ENCODE measurements at places on chromosomes 16 and 17.

DNA sequence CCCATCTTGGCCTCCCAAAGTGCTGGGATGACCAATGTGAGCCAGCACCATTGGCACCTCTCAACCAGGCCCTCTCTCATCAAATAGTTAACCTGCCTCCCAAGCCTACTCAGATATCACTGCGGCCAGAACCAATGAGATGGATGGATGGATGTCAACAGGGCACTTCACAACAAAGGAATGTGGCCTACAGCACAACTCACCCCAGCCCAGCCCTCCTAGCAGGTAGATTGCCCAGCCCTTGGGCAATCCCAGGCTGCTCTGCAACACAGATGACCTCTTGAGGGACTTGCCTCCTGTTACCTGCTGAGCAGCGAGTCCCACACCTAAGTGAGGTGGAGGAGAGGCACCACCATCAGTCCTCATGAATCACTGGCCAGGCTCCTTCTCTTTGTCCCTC, 22.6 kb upstream of the KIFC3 start:
- DNase-seq, result no peak

DNA sequence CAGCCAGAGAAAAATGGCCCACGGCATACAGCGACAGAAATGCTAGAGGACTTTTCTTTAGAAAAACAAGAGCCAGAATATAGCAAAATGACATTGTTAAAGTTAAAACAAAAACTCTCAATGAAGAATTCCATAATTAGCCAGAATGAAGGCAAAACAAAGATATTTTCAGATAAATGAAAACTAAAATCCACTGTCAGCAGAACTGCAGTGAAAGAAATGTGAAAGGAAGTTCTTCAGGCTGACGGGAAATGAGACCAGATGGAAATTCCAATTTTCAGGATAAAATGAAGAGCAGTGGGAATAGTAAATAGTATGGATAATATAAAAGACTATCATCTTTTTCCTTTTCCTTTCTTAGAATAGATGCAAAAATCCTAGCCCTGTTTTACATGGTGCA, 38.4 kb downstream of the ZCCHC14 start:
- no peak for DNase-seq

DNA sequence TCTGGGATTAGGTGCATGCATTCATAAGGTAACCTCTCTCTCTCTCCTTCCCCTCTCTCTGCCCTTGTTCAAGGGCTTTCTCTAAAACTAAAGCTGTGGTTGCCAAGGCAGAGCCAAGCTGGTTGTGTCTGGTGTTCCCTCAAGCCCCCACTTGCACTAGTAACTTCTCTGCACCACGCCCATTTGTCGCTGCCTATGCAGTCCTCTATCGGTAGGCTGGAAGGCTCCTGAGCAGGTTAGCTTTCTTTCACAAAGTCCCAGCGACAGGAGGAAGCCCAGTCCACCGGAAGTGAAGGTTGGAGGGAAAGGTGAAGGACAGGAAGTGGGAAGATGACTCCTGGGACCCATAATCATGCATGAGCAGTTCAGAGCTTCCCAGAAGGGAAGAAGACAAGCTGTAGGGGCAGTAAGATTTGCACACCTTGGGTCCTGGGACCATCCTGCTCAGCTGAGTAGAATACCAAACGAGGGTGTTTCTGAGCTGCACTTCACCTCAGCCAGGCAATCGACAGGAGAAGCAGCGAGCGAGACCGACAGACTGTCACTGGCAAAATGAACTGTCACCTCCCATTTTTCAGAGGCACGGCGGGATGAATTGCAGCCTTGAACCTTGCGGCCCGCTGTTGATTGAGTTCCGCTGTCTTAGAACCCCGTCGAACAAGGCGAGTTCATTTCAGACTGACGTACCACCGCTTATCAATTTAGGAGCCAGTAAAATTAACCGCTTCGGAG, 14.7 kb upstream of the SKAP1 start:
- no peak for DNase-seq

GRCh38 chr16:46996391-46996790, 22.9 kb upstream of the DNAJA2 start:
- DNase-seq, result no peak

DNA sequence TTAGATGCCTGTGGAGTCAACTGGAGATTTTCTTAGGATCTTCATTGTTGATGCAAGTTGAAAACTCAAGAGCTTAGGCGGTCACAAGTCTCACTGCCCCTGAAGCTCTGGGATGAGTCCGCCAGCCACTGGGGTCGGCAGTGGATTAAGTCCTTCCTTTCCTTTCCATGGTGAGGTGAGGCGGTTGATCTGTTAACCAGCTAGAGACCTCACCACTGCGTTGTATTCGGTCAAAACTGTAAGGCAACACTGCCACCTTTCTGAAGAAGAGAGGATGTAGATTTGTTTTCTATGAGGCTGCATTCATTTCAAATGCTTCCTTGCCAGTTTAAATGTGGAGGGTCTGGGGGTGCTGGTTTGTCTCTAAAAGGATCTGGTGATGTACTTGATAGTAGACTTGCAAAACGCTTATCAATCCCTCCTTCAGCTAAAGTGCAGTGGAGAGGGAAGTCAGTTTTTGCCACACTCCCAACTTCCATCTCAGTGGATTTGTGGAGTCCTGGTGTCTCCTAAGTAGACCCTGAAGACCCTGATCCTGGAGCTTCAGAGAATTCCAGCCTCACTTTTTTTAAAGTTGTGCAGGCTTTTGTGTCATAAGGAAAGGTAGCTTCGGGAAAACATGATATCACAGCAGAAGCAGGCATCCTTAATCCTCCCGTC, 1.7 kb downstream of the MYOCD start:
- no peak for DNase-seq

- no peak for DNase-seq
Measured at GRCh38 chr16:30482366-30482765, 9.8 kb downstream of the ITGAL start.

DNA sequence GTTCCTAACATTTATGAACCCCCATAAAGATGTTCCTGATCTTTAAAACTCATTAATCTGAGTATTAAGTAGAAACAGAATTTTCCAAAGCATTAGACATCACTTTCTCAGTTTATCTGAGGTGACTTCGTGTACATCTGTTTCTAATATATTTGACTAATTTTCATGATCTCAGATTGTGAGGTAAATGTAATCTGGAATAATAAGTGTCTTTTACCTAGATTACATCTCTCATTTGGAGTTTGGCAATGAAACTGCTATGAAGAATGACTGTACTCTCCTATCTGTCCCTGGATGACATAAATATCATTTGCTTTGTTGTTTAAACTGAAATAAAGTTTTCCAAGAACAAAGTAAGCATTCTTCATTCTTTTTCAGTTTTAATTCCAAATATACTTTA, 55.3 kb downstream of the GDPD1 start:
- DNase-seq, result no peak

DNA sequence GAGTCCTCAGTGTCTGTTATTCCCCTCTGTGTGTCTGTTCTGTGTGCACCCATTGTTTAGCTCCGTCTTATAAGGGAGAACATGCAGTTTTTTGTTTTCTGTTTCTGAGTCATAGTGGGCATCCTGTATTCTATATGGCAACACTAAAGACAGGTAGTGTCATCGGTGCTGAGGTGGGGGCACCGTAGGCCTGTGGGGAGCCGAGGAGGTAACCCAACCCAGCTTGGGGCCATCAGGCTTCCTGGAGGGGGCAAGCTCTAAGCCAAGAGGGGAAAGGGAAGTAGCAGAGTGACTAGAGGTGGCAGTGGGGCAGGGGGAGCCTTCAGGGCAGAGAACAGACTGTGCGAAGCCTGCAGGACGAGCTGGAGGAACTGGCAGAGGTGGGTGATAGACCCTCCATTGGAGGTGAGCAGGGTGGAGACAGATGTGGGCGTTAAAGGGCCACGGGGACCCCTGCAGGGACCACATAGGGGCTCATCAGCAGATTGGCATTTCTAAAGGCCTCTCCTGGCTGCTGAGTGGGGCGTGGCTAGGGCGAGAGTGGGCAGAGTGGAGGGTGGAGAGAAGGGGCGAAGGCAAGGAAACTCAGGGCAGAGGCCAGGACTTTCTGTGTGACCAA, 36.5 kb downstream of the CPNE2 start:
- no peak for DNase-seq

DNA sequence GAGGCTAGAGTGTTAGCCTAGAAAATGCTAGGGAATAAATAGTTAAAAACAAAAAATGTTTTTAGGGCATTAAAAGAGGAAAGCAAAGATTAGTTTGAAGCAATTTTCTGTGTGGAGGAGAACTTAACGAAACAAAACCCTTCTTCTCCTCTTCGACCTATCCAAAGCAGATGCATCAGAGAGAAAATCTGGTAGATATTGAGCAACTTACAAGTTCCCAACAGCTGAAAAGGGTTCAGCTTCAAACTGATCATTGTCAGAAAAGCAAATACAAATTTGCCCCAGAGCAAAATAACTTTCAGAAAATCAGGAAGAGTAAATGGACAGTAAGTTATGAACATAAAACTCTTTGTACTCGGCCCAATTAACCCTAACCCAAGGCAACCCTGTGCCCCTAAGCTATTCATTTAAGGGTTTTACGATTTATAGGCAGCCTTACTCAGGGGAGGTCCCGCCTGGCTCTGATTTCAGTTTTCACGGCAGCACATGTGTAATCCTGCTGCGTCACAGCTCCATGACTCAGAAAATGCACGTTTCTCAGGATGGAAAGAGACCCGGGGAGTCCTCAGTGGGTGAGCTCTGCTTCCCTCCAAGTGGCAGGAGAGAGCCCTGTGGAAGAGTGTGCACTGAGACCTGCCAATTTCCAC, 405.7 kb upstream of the SALL1 start:
- DNase-seq, result no peak

DNA sequence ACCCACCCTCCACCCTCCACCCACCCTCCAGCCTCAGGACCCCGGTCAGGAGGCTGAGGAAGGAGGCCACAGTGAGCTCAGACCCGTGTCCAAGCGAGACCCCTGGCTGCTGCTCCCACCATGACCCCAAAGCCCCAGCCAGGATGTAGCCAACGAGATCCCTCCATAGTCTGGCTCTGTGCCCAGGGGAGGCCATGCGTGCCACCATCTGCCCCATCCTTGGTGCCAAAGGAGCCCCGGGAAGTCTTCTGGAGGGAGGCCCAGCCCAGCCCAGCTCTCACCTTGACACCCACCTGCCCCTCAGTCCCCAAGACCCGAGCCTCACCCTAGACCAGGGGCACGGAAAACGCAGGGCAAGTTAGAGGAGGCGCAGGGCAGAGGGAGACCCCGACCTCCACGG, 34.2 kb downstream of the PIEZO1 start:
- no peak for DNase-seq

GRCh38 chr17:72514891-72515290, 394.1 kb downstream of the SOX9 start:
- no peak for DNase-seq

GRCh38 chr17:30323895-30324319, 9.9 kb downstream of the TMIGD1 start:
- no peak for DNase-seq

DNA sequence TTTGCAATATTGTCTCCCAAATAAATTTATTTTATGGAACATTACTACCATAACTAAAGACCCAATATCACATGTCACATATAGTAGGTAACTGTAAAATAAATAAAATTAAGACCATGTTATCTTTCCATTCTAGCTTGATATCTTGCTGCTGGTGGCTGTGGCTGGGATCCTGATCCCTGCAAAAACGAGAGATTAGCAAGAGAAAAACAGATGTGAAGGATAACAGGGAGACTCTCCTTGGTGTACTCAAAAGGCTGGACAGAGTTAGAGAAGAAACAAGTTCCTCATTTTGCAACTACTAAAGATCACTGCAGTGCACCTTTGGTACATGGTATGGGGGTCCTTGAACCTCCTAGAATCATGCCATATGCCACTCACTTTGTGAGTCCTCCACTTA, 49.7 kb downstream of the ARHGAP27 start:
- DNase-seq, result no peak

GRCh38 chr17:37527249-37527851, 37.7 kb downstream of the DUSP14 start:
- no peak for DNase-seq

DNA sequence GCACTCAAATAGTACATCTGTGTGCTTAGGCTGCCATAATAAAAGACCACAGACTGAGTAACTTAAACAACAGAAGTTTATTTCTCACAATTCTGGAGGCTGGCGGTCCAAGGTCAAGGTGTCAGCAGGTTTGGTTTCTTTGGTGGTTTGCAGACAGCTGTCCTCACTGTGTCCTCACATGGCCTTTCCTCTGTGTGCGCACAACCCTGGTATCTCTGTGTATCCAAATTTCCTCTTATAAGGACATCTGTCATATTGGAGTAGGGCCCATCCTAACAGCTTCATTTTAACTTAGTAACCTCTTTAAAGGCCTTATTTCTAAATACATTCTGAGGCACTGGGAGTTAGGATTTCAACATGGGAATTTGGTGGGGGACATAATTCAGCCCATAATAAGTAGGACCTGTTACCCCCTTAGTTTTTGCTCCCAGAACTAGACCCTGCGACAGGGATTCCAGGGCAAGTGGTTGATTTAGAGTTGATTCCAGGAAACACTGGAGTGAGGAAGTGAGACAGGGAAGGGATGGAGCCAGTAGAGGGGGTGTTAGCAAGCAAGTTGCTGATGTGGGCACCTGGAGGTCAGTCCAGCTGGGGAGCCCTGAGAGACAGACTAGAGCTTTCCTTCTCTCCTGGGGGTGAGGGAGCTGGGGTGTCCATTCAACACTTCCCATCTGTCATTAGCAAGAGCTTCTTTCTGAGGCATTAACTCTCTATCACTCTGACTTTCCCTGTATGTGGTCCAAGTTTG, 10.9 kb upstream of the ALKBH5 start:
- no peak for DNase-seq

DNA sequence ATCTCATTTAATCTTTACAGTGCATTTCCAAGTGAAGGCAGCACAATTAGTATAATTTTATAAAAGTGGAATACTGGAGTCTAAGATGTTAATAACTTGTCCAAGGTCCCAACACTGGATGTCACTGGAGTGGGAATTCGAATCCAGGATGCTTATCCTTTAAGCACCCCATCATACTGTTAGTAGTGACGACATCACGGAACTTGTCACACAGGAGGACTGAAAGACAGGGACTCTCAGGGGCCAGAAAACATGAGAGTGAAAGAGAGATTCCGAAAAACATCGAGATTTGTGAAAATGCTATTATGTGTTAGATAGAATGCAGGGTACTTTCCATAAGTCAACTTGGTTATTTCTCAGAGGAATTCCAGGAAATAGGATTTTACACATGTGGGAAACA, 374.0 kb downstream of the GRIN2A start:
- no peak for DNase-seq

DNA sequence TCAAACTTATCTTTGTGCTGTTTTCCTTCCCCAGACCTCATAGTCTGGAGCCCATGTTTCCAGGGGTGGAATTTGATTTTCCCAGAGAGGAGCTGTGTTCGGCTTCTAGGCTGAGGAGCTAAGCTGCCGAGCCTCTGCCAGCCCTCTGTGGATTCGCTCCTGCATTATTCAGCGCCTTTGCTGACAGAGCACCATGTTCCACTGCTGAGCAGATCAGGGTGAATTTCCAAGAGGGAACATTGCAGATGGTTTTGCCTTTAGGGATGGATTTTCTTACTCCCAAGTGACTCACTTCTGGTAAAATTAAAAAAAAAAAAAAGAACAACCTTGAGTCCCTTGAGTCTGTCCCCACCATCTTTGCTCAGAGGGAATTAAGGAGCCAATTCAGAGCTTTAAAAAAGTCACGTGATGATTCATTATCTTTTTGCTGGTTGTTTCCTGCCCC, 229.5 kb downstream of the PRKCA start:
- DNase-seq, result no peak

GRCh38 chr17:78777881-78778280, 4.2 kb downstream of the CYTH1 start:
- DNase-seq, result no peak
